Naive thymus-derived CD8-positive, alpha-beta T cell (primary cell): ENCODE measurements at places on chromosomes 11 and 22. TPM values are rescaled to one million over a fixed set of nuclear protein-coding genes. Genes with fewer than 3 reads are reported as not detected.

KDM4E gene
- total RNA-seq = not detected

ZNF215 gene
- total RNA-seq = 0.16 TPM

PHETA2 gene
- 0.74 TPM for total RNA-seq

PACSIN3 gene
- total RNA-seq = not detected

ART5 gene
- not detected for total RNA-seq

C1QTNF5 gene
- not detected for total RNA-seq
